Mesothelial cell of epicardium (in vitro differentiated cells): ENCODE measurements at places on chromosomes 16 and 17. TPM values are rescaled to one million over a fixed set of nuclear protein-coding genes. Genes with fewer than 3 reads are reported as not detected.

GRCh38 chr16:66652661-66653360 lies 43.7 kb downstream of the CMTM4 start:
- H3K4me1 ChIP-seq: peaks cover 10% of the 10 kb centered on the region
- H3K27ac ChIP-seq: no peak overlapping the region
- no peak for DNase-seq
- H3K4me3 ChIP-seq: no peak overlapping the region
- no peaks in the 10 kb centered on the region for H3K36me3 ChIP-seq
- no peaks in the 10 kb centered on the region for H3K27me3 ChIP-seq

DNA sequence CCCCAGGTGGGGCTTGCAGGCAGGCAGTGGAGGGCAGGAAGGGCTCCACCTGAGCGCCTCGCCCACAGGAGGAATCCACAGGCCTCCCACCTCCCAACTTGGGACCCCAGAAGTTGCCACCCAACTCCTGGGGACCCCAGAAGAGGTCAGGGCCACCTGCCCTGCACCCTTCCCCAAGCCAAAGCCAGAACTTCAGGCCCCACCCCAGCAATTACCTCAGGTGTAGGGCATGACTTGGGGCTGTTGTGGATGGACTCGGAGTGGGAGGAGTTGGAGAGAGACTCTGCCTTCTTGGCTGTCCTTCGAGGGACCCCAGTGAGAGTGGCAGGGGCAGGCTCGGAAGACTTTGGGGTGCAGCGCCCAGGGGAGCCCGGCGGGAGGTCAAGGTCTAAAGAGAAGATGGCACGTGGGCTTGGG lies 10.5 kb downstream of the TSPOAP1 start:
- H3K27me3 ChIP-seq: no peaks in the 10 kb centered on the region
- peaks cover 20% of the 10 kb centered on the region for H3K36me3 ChIP-seq

DNA sequence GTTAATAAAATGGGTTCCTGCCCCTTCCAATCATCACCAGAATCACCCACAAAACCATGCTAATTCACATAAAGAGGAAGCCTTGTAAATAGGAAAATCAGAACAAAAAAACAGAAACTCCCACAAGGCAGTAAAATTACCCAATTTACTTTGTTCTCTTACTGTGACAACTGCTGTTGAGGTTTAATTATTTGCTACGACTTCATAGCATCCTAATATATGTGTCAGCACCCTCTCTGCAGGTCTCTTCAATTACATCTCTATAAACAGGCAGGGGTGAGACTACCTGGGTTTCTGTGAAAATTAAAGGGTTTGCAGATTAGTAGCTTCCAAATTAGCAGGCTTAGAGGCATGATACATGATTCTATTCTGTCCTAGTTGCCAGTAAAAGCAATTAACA lies 2.7 kb downstream of the WDR59 start:
- peaks cover 7% of the 10 kb centered on the region for H3K36me3 ChIP-seq
- H3K27ac ChIP-seq: no peak overlapping the region
- no peaks in the 10 kb centered on the region for H3K27me3 ChIP-seq
- peaks cover 5% of the 10 kb centered on the region for H3K4me1 ChIP-seq
- DNase-seq: no peak

The DLX3 gene
- 5.2 to 7.7 TPM (median 6.6 TPM) in 3 replicates for total RNA-seq

The TBC1D3 gene
- total RNA-seq: not detected in 3 replicates

DNA sequence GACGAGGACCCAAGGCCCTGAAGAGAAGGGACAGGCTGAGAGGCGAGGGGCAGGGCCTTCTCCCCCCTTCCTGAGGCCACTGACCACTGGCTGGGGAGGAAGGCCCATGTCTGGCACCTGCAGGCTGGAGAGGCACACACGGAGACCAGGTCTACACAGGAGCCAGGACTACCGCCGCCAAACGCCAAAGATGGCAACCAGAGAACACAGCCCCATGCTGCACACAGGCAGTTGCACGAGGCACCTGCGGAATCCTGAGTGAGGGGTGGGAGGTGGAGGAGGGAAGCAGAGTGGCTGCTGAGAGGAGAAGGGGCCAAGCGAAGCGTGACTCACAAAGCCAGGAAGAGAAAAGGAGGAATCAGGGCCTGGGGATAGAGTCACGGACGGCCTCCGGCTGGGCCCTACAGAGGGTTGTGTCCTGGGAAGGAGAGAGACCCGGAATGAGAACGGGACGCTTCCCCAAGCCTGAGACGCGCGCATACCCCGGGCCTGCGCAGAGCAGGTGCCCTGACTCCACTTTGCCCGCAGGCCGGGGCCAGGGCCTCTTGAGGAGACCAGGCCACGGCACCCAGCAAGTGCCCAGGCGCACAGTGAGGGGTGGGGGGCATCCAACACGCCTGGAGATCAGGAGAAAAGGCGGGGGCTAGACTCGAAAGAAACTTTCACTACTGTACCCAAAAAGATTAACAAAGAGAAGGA lies 28.7 kb upstream of the C16orf95 start:
- DNase-seq: no peak
- H3K4me3 ChIP-seq: no peak overlapping the region
- H3K36me3 ChIP-seq: peaks cover 19% of the 10 kb centered on the region
- H3K27me3 ChIP-seq: no peaks in the 10 kb centered on the region
- no peak overlapping the region for H3K27ac ChIP-seq

The MYH13 gene
- 0.04 TPM in 1 of 3 replicates, not detected in the others for total RNA-seq

DNA sequence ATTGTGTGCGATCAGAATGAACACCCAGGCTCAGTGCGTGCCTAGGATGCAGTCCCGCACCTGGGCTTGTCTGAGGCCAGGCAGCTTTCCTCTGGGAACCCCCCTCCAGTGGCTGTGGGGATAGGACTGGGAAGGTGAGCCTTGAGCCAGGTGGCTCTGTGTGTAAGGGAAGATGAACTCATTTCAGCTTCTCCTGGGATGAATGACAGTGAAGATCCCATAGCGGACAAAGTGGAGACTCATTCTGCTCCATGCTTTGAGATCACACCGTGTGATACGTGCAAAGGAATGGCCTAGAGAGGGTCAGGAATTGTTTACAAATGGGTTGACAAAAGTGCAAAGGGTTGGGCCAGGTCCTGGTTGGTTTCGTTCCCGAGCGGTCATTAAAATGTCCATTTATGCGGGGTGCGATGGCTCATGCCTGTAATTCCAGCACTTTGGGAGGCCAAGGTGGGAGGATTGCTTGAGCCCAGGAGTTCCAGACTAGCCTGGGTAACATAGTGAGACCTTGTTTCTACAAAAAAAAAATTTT lies 15.8 kb downstream of the GPRC5C start:
- no peak overlapping the region for H3K27ac ChIP-seq
- H3K4me3 ChIP-seq: no peak overlapping the region
- H3K36me3 ChIP-seq: peaks cover 10% of the 10 kb centered on the region

The CNTD1 gene
- total RNA-seq: 0.09 to 0.14 TPM in 2 of 3 replicates, not detected in the other

DNA sequence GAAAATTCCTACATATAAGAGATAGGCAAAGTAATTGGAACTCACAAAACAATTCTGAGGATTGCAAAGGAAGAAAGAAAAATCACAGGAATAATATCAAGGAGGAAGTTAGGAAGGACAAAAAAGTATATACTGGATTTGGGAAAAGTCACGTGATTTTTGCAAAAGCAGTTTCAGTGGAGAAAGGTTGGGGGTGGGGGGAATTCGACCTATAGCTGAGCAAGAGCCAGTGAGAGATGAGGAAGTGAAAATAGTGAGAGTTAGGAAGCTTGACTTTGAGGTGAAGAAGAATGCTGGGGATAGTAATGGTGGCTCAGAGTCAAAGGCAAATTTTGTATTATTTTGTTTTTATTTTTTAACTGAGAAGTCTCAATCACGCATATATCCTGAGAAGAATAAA lies 438.0 kb upstream of the PMFBP1 start:
- H3K27ac ChIP-seq: no peak overlapping the region
- peaks cover 7% of the 10 kb centered on the region for H3K4me1 ChIP-seq
- peaks cover 5% of the 10 kb centered on the region for H3K36me3 ChIP-seq
- no peak for DNase-seq
- H3K4me3 ChIP-seq: no peak overlapping the region

The NACA2 gene
- total RNA-seq: not detected in 3 replicates

DNA sequence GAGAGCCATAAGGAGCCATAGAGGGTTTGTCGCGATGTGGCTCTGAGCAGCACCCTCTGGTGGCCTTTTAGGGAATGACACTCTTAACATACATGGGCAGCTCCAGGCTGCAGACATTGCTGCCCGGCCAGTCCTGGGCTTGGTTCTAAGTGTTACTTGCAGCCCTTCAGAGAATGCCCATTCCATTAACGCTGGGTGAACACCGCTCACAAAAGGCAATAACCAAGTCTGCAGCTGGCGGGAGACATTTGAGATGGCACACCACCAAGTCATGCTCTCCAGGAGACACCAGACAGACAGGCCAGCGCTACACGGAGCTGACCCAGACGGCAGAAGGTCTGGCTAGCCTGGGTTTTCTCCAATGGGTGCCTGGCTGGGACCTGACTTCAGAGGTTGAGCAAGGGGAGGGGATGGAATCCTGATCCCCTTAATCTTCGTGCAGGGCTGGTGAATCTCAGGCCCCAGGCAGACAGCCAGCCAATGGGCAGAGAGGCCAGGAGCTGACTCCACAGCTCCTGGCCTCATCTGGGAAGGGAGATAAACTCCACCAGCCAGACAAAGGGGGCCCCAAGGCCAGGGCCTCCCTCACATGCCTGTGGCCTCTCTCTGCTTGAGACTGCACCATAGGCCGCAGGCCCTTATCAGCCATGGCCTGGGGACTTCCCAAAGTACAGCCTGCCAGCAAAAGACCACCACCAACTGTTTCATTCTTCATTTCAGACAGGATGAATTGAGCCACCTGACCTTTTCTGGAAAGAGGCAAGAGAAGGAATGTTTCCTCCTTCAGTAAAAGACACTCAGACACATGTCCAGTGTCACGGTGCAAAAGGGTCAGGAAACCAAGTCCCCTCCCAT lies 58.8 kb downstream of the ZDHHC7 start:
- no peaks in the 10 kb centered on the region for H3K27me3 ChIP-seq
- H3K36me3 ChIP-seq: no peaks in the 10 kb centered on the region
- H3K4me1 ChIP-seq: peaks cover 23% of the 10 kb centered on the region

- H3K4me1 ChIP-seq: peaks cover 16% of the 10 kb centered on the region
- H3K4me3 ChIP-seq: no peak overlapping the region
- H3K27ac ChIP-seq: peak overlapping the region; percentile 34
- peaks cover 16% of the 10 kb centered on the region for H3K36me3 ChIP-seq
Measured at GRCh38 chr17:78174346-78174869, 6.0 kb downstream of the SYNGR2 start.

The PYDC1 gene
- not detected in 3 replicates for total RNA-seq

- no peak overlapping the region for H3K4me3 ChIP-seq
- H3K27me3 ChIP-seq: peaks cover 49% of the 10 kb centered on the region
- peaks cover 39% of the 10 kb centered on the region for H3K4me1 ChIP-seq
- no peak overlapping the region for H3K27ac ChIP-seq
Measured at GRCh38 chr16:79605999-79606398, 5.5 kb upstream of the MAF start.

DNA sequence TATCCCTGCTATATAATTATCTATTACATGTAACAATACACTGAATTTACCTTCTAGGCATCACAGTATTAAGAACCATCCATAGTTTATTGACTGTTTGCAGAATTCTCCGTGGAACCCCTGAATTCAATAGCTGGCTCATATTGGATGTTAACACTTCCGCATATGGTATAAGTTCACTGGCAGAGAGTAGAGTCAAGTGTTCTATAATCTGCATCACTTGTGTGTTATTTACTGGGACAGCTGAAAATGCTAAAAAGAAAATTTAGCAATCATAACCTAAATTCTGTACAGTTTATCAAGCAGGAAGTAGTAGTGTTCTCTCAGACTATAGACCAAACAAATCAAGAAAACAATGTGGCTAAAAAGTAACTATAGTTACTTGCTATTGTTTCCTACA lies 14.5 kb upstream of the BRIP1 start:
- no peak overlapping the region for H3K27ac ChIP-seq
- no peak overlapping the region for H3K4me3 ChIP-seq
- H3K36me3 ChIP-seq: peaks cover 11% of the 10 kb centered on the region
- H3K4me1 ChIP-seq: no peaks in the 10 kb centered on the region
- no peak for DNase-seq
- no peaks in the 10 kb centered on the region for H3K27me3 ChIP-seq

DNA sequence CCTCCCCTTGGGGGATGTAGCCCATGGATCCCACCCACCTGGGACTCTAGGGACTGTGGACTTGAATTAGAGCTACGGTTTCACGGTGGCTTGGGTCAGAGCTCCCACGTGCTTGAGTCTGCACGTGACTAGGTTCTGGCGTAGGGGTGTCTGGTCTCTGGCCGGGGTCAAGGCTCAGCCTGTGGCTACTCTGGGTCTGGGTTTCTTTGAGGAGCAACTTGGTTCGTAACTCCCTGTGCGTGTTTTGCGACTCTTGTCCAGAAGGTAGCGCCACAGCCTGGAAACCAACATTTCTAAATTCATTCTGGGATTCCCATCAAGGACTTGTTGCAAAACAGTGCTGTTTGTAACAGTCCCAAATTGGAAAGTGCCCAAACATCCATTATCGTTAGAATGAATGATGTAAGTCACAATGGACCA lies 470 bp upstream of the GGT6 start:
- H3K27me3 ChIP-seq: no peaks in the 10 kb centered on the region
- no peaks in the 10 kb centered on the region for H3K36me3 ChIP-seq
- H3K4me1 ChIP-seq: peaks cover 28% of the 10 kb centered on the region
- no peak for DNase-seq

DNA sequence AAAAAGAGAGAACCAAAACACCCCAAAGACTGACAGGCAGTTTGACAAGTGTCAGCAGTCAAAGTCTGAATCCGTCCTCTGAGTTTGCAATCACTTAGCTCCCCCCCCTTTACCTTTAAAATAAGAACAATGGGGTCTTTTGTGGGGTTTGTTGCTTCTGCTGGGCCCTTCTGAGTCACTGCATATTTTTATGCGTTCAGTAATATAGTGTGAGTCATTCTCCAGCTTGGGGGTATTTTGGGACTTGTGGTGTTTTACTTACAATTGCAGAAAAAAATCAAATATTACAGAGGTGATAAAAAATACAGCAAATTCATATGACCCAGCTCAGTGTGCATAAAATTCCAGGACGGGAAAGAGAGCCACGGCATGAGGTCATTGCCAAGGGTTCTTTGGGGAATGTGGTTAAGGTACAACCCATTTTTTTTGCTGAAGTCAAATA lies 120.1 kb downstream of the CYLD start:
- H3K4me1 ChIP-seq: no peaks in the 10 kb centered on the region
- peaks cover 12% of the 10 kb centered on the region for H3K27me3 ChIP-seq

GRCh38 chr17:58236394-58236793 lies 2.0 kb upstream of the LPO start:
- no peak overlapping the region for H3K4me3 ChIP-seq
- DNase-seq: no peak
- peaks cover 93% of the 10 kb centered on the region for H3K27me3 ChIP-seq
- peaks cover 5% of the 10 kb centered on the region for H3K4me1 ChIP-seq
- H3K36me3 ChIP-seq: no peaks in the 10 kb centered on the region
- H3K27ac ChIP-seq: no peak overlapping the region
